Hair follicular keratinocyte (primary cell): ENCODE measurements at places on chromosomes 12 and 14. TPM values are rescaled to one million over a fixed set of nuclear protein-coding genes. Genes with fewer than 3 reads are reported as not detected.

TTC9 gene
- 0.23 and 0.46 TPM in 2 replicates for total RNA-seq

PTPN21 gene
- 4.7 and 5.5 TPM in 2 replicates for total RNA-seq

GLI1 gene
- total RNA-seq: 0.57 and 3.4 TPM in 2 replicates

SIRT4 gene
- 0.49 and 0.62 TPM in 2 replicates for total RNA-seq

CARMIL3 gene
- 0.08 TPM in 1 of 2 replicates, not detected in the other for total RNA-seq

SCFD1 gene
- 43.3 and 49.0 TPM in 2 replicates for total RNA-seq

STAB2 gene
- total RNA-seq: not detected in 2 replicates

FSCB gene
- not detected in 2 replicates for total RNA-seq

SERPINA5 gene
- total RNA-seq: not detected in 2 replicates

MIPOL1 gene
- total RNA-seq: 3.7 and 5.2 TPM in 2 replicates

ETNK1 gene
- total RNA-seq: 10.0 and 10.8 TPM in 2 replicates

TBC1D30 gene
- total RNA-seq: 0.30 and 0.39 TPM in 2 replicates

MANSC4 gene
- total RNA-seq: not detected in 2 replicates

C14orf180 gene
- total RNA-seq: not detected in 2 replicates

PMCH gene
- not detected in 2 replicates for total RNA-seq

WIF1 gene
- total RNA-seq: not detected in 2 replicates

DLGAP5 gene
- 11.9 and 44.8 TPM in 2 replicates for total RNA-seq

P3H3 gene
- 10.6 and 15.9 TPM in 2 replicates for total RNA-seq

HOXC5 gene
- 1.6 and 3.1 TPM in 2 replicates for total RNA-seq

CCDC184 gene
- 0.08 TPM in 1 of 2 replicates, not detected in the other for total RNA-seq

WDR20 gene
- 12.3 and 16.9 TPM in 2 replicates for total RNA-seq

KRT73 gene
- total RNA-seq: not detected in 2 replicates

BDKRB2 gene
- 10.5 and 20.1 TPM in 2 replicates for total RNA-seq

ZFP36L1 gene
- 98.8 and 253 TPM in 2 replicates for total RNA-seq

CLMN gene
- total RNA-seq: 6.7 and 6.9 TPM in 2 replicates

ANKS1B gene
- total RNA-seq: not detected in 2 replicates

LRP6 gene
- 7.4 TPM in 2 replicates for total RNA-seq

LGR5 gene
- not detected in 2 replicates for total RNA-seq

HNF1A gene
- total RNA-seq: not detected in 2 replicates

STXBP6 gene
- total RNA-seq: not detected in 2 replicates

KCNC2 gene
- not detected in 2 replicates for total RNA-seq

MYH6 gene
- not detected in 2 replicates for total RNA-seq

KRT75 gene
- total RNA-seq: 4.9 and 7.4 TPM in 2 replicates

GLS2 gene
- total RNA-seq: 0.86 and 2.1 TPM in 2 replicates

TAOK3 gene
- total RNA-seq: 16.7 and 24.3 TPM in 2 replicates

STAC3 gene
- 0.11 TPM in 1 of 2 replicates, not detected in the other for total RNA-seq

PRH2 gene
- total RNA-seq: not detected in 2 replicates

GPR84 gene
- total RNA-seq: 0.23 TPM in 1 of 2 replicates, not detected in the other

CAPZA3 gene
- total RNA-seq: not detected in 2 replicates

PSMA6 gene
- total RNA-seq: 188 and 247 TPM in 2 replicates

ACVRL1 gene
- total RNA-seq: 0.08 and 0.61 TPM in 2 replicates

SDR9C7 gene
- 0.31 and 0.57 TPM in 2 replicates for total RNA-seq

RPGRIP1 gene
- total RNA-seq: not detected in 2 replicates

RNASE2 gene
- not detected in 2 replicates for total RNA-seq

MYRFL gene
- total RNA-seq: 0.42 TPM in 1 of 2 replicates, not detected in the other

ABCB9 gene
- total RNA-seq: 6.3 and 10.5 TPM in 2 replicates

SYT10 gene
- not detected in 2 replicates for total RNA-seq

AGAP2 gene
- 0.80 and 0.94 TPM in 2 replicates for total RNA-seq

CDCA3 gene
- total RNA-seq: 16.6 and 52.9 TPM in 2 replicates

PLEKHA5 gene
- 13.8 and 18.2 TPM in 2 replicates for total RNA-seq

TGFB3 gene
- total RNA-seq: 0.23 and 0.53 TPM in 2 replicates

OTUB2 gene
- 2.4 and 3.5 TPM in 2 replicates for total RNA-seq

FIGNL2 gene
- total RNA-seq: not detected in 2 replicates

FAM222A gene
- total RNA-seq: 0.72 TPM in 1 of 2 replicates, not detected in the other

KRT6B gene
- total RNA-seq: 883 and 1,696 TPM in 2 replicates
